ENCODE measurements at places on chromosomes 5 and 9.

DNA sequence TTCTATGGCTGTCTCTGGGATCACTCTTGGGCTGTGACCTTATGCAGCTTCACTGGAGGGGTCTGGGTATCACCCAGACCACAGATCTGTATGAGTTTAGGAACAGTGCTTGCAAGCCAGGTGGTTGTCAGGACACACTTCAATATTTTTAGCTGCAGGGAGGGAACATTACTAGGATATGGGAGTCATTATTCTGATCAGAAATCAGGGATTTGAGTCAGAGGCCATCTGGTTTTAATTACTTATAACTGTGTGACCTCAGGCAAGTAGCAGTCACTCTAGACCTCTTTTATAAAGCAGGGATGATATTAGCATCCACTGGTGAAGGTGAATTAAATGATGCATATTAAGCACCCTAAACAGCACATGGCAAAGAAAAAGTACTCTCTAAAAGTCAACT, 60.1 kb upstream of the NMUR2 start:
- DNase-seq: no peak

DNA sequence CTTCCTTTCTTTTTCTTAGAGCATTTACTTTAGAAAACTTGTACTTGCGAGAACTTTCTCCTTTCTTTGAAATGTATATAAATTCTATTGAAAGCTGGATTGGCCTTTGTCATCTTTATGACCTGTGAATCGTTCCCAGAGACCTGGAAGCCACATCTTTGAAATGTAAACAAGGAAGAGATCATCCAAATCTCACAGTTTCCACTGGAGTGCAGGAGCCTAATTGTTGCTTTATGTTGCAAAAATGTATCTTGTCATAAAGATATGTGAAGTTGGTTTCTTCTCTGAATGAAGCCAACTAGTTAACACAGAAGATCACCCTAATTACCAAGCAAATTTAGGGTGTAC, 1101.8 kb downstream of the TAF11L14 start:
- no peak for DNase-seq

DNA sequence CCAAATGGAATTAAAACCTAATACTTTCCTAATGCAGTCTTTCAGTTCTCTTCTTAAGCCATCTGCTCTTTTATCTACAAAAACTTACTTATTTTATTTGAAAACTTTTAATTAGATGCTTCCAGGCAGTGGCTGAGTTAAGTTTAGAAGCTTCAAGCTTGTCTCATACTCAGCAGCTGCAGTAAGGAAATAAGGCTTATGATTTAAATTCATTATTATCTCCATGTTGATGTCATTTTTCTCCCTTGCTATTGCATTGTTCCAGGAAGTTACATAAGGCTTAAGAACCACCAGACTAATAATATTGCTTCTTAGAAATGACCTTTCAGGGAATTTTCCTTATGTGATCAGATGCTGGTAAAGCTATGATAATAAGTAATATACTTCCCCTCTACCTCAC, 119.6 kb downstream of the PPP2R2B start:
- DNase-seq: no peak

DNA sequence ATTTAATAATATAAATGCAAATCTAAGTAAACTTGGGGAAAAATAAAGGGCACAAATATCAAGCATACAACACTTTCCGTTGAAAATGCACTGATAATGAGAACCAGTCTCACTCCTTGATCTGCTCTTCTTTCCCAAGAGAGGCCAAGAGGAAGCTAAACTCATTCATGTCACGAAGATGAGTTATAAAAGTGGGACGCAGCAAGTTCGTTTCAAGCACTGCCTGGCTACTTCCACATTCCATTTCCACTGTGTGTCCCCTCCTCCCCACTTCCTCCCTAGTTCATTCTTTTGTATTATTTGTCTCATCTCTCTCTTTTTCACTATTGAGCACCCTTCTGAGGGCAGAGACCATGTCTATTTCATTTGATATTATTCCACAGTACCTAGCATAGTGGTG, 158.1 kb downstream of the SLC24A2 start:
- DNase-seq: no peak

DNA sequence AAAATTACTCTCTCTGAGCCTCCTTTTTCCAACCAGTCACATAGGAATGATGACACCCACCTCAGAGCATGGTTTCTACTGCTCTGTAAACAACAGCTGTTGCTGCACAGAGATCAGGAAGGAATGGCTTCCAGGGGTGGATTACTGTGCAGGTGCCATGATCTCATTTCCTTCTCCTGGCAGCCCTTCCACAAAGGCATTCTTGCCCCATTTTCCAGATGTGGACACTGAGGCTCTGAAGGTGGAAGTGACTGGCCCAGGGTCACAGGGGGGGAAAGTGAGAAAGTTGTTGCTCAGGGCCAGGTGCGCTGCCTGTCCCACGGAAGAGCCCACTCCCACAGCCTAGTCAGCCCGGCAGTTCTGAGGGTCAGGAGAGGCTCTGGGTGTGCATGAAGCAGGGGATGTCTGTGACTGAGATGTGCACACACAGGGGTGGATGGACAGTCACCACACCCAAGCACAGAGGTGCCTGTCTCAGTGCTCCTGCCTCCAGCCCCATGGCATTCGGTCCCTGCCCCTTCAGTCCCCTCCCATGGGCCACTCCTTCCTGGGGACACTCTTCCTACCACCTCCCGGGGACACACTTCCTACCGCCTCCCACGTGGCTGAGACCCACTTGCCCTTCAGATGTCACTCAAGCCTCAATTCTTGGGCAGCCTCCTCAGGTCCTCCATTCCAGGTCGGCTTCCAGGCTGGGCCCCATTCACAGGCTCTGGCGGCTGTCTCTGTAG, 17.0 kb downstream of the FGFR4 start:
- no peak for DNase-seq

DNA sequence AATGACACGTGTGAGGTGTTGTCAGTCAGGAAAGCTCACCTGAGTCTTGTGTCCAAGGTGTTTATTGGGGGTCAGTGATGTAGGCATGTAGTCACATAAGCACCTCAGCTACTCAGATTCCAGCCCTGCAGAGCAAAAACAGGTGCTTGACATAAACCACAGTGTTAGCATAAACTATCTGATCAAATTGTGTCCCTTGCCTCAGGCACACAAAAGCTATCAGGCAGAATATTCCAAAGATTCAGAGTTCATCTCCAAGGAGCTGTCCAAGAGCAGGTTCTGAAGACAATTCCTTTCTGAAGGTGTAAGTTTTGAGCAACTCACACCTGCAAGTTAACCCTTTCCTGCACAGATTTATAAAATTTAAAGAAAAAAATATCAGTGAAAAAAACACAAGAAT, 102.2 kb upstream of the ITGA1 start:
- no peak for DNase-seq

DNA sequence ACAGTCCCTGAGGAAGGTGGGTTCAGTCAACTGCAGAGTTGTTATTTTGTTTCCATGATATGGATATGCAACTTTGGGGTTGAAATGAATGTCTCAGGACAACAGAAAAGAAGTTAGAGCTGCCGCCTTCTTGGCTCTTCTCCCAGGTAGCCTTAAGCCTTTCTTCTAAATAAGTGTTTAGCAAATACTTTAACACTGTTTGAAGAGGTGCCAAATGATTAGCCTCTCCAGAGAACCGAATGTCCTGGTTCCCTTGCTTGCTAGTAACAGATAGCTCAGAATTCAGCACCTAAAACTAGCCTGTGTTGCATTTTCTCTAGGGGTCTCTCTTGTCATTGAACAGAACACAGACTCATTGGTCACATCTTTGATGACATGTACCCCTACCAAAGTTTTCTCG, 127.7 kb upstream of the PIK3R1 start:
- DNase-seq: no peak

- DNase-seq: no peak
Observed at GRCh38 chr9:105187781-105188180, 56.7 kb upstream of the SLC44A1 start.

GRCh38 chr9:121654499-121655140, 3.2 kb downstream of the DAB2IP start:
- DNase-seq: no peak

- DNase-seq: no peak
Observed at GRCh38 chr5:164364237-164365208, 859.1 kb downstream of the MAT2B start.

DNA sequence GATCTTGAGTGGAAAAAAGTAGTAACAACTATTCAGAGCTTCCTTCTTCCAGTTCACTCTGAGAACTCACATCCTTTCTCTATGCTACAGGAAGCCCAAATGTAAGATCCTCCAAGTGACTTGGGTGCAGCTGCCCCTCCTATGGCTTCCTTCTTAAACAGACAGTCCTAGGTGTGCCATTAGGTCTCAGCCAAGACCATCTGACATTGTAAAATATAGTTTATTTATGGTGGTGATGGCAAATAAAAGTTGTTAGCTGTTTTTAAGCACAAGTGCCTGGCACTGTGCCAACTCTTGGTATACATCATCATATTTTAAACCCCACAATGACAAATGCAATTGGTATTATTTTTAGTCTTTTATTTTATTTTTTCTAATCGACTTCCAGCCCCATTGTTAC, 58.1 kb downstream of the TMEM252 start:
- no peak for DNase-seq

DNA sequence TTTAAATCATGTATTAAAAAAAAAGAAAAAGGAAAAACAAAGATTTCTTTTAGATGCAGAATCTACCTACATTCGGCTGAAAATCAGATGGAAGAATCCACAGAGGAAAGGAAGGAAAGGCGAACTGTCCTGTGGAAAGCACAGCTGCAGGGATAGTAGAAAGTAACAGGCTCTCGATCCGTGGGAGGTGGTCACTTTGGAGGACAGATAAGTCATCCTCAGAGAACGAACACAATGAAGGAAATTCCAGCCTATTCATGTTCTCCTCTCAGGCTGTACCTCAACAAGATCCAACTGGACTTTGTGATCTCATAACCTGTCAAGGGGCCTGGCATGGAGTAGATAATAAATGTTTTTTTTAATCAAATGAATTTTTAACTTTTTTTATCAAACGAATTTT, 72.8 kb downstream of the NR6A1 start:
- no peak for DNase-seq

DNA sequence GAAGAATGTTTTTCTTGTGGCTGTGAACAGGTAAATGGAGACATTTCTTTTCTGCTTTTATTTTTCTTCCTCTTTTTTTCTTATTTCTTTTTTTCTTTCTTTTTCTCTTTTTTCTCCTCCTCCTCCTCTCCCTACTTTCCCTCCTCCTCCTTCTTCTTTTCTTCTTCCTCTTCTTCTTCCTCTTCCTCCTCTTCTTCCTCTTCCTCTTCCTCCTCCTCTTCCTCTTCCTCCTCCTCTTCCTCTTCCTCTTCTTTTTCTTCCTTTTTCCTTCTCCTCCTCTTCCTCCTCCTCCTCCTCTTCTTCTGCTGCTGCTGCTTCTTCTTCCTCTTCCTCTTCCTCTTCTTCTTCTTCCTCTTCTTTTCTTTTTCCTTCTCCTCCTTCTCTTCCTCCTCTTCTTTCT, 65.3 kb upstream of the NTRK2 start:
- no peak for DNase-seq

- DNase-seq: no peak
Observed at GRCh38 chr5:111387361-111387760, 125.0 kb downstream of the STARD4 start.

- no peak for DNase-seq
Observed at GRCh38 chr9:87771316-87772006, 45.5 kb downstream of the CTSL start.

GRCh38 chr9:124000784-124001457, 10.6 kb upstream of the LHX2 start:
- no peak for DNase-seq

- DNase-seq: no peak
Observed at GRCh38 chr5:133319905-133320520, 268.2 kb downstream of the HSPA4 start.

GRCh38 chr5:9653811-9654210, 23.7 kb upstream of the TAS2R1 start:
- no peak for DNase-seq

GRCh38 chr9:93257808-93258331, 73.9 kb downstream of the WNK2 start:
- no peak for DNase-seq

DNA sequence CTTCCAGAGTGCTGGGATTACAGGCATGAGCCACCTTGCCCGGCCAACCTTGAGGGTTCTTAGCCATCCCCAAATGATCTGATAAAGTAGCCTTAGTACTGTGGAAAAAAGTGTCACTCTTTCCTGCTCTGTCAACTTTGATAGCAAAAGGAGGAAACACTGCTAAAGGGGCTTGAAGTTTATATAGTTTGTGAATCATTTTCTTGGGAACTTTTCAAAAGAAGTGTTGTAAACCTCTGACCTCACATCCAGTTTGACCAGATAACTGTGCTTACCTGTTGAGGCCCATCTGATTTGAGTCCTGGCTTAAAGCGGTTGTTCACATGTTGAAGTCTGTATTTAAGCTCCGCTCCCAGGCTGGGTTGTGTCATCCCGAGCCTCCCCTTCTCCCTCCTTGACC, 303.3 kb downstream of the DOCK8 start:
- DNase-seq: no peak

DNA sequence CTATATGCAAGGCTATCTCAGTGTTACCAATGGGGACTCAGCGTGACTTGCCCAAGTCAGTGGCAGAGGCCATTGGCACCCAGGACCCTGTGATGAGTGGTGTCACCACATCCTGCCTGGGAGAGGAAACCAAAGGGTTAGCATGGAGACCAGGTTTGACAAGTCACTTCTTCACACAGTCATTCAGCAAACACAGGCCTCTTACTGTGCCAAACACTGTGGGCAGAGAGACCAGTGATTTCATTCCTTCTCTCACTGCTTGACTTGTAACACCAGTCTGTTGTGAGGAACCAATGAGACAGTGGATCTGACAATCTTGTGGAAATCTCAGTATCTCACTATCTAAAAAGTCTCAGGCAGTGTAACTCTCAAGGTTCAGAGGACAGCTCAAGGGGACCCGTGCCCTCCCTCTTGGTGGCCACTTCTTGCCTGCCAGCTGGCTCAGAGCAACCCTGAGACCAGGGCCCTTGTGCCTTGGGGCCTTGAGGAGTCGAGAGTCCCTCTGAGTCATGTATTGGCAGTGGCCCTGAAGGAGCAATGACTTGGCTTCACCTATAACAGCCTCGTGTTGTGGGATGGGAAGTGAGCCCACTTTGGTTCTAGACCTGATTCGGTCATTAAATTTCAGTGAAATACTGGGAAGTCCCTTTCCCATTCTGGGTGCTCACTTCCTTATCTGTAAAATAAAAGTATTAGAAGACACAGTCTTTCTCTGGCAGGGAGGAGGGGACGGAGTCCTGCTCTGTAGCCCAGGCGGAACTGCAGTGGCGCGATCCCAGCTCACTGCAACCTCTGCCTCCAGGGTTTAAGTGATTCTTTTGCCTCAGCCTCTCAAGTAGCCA, 1.6 kb downstream of the FABP6 start:
- DNase-seq: no peak

- DNase-seq: no peak
Observed at GRCh38 chr5:171413153-171413910, 6.1 kb upstream of the FGF18 start.

GRCh38 chr5:141326088-141326854, 4.0 kb upstream of the PCDHGA1 start:
- DNase-seq: no peak
